ENCODE measurements at places on chromosomes 13 and 19. TPM values are rescaled to one million over a fixed set of nuclear protein-coding genes. Genes with fewer than 3 reads are reported as not detected.

HTR2A gene
- total RNA-seq = not detected

EFNB2 gene
- 4.2 TPM for total RNA-seq

ONECUT3 gene
- total RNA-seq = not detected

NLRP9 gene
- total RNA-seq = not detected

MBD3L2 gene
- not detected for total RNA-seq

ASPDH gene
- total RNA-seq = not detected

TTC9B gene
- total RNA-seq = 0.32 TPM

PCDH17 gene
- 0.02 TPM for total RNA-seq

Measured in A549 treated with dexamethasone at 1 μM for 4 hours (cell line).